ENCODE measurements at places on chromosomes 12 and 14.

DNA sequence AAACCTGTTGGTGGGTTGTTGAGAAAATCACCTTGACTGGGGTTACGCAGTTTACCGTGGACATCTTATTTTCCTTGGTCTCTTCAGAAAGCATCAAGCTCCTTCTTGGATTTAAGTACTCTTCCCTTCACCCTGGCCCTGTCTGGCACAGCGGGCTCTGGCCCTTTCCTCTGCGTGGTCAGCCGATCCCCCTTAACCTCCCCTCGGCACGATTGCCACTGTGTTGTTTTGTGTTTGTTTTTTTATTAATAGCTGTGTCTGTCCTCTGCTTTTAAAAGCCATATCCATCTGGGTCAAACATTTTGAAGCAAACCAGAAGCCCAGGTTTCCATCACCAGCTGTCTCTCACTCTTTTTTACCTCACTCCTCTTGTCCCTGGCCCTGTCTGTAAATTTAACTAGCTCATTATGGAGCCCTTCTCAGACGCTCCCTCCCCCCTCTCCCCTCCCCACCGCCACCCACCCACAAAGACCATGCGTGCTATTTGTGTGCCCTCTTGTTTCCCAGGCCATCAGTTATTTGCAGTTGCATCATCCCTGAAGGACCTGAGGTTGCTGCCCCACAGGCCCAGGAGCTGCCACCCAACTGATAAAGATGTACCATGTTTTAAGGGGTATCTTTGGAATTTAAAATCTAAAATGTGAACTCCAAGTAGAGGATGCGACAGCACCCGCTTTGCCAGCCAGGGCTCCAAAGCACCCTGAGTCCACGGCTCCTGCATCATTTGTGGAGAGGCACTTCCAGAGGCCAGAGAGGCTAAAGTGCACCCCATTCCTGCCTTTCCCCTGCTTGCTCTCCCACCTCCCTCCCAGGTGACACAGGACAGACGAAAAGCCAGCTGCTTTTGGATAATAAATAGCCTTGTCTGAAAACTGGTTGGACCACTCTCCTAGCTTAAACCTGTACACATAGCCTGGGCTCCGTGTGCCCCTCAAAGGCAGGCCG lies 3.9 kb downstream of the BCL11B start:
- DNase-seq, result no peak

DNA sequence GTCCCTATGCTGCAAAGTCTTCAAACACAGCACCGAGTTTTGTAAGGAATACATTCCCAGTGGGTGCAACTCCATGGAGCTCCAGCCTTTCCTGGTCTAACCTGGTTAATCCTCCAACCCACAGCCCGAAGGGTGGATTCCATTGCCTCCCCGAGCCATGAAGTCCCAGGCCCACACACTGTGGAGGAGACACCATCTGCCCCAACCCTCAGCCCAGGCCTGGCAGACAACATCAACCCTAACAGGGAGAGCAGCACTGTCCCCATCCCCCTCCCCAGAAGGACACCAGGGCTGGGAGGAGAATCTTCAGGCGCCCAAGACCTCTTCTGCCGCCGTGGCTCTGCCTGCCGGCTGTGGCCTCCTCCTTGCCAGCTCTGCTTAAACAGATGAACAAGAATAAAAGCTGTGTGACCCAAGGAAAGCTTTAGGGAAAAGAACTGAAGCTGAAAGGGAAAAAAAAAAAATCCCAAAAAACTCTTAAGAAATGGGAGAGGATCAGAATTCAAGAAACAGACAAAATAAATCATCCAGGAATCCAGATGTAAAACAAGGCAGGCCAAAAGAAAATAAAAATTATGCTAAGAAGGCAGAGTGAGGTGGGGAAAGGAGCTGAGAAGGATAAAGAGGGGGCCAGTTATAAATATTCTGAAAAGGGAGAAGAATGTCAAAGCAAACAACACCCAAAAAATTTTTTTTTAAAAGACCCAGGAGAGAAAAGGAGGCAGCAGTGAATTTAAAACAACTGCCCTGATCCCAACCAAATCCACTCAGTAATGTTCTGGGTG lies 16.0 kb upstream of the ZFP36L1 start:
- DNase-seq, result no peak

DNA sequence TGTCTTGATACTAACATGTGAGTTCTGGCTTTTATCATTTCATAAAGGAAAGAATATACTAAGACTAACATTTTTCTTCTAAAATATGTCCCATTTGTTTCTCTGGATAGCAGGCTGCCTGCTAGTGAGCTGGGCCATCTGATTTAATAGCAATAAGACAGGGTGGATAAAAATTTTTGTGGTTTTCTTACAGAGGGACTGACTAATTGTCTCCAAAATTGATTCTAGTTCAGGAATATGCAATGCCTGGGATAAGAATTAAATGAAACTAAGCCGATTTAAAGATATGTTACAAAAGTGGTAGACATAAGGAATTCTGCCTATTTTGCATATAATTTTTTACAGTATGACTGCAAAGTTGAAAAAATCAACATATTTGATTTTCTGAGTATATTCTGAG lies 252.9 kb upstream of the NAV3 start:
- DNase-seq, result no peak

DNA sequence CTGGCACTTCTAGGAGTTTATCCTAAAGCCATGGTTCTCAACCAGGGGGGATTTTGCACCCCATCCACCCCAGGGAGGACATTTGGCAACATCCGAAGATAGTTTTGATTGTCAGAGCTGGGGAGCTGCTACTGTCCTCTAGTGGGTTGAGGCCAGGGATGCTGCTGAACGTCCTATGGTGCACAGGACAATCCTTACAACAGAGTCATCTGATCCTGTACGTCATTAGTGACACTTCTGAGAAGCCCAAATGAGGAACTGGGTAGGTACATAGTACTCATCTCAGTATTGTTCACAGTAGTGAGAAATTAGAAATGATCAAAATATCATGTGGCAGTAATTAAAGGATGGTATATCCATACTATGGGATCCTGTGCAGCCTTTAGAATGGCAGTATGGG lies 185.1 kb downstream of the CHST11 start:
- no peak for DNase-seq

GRCh38 chr14:100525615-100526014 lies 61.6 kb downstream of the BEGAIN start:
- no peak for DNase-seq

DNA sequence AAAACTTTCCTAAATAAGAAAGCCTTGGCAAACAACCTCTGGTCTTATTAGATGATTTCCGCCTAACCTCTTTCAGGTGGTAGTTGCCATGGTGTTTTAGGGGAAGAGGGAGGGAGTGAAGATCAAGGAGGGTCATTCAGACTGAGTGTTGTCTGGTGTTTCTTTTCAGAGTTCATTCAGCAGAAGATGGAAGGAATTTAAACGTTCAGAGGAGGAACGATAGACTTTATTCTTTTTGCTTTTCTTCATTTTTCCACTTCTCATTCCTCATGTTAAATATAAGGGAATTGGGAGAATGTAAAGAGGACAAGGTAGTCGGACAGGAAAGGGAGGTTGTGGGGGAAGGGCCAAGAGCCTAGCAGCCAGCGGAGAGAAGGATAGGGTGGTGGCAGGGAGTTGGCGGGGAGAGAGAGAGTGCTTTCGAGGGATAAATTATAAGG lies 17.4 kb upstream of the SALL2 start:
- no peak for DNase-seq

- no peak for DNase-seq
These were observed 24.5 kb upstream of the HECTD1 start for GRCh38 chr14:31232081-31232480.

DNA sequence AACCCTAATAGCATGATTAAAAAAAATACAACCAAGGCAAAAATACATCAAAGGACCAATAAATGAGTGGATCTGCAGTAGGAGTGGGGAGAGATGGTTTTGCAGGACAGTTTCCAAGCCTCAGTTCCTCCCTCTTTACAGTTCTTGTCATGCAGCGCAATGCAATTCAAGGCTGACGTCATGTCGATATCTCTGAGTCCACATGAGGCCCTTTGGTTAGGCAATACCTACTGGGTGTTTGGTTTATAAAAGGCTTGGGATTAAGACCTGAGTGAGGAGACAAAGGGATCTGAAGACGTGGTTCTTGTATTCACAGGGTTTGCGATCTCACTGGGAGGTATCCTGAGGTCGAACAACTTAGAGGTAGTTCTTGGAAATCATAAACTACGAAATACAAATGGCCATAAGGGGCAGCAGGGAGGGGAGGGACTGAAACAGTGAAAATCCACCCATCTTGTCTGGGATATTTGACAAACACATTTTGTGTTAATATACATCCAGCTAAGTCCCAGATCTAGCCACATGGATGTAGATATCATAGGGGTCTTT lies 441.0 kb downstream of the FUT8 start:
- DNase-seq, result no peak

DNA sequence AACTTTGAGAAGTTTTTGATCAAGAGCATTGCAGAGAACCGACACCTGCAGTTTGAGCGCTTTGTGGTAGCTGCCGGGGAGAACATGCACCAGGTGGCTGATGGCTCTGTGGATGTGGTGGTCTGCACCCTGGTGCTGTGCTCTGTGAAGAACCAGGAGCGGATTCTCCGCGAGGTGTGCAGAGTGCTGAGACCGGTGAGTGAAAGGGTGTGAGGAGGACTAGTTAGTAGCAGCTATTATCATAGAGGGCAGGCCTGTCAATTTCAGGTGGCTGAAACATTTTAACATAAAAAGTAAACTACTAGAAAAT lies 27.0 kb upstream of the HIGD1C start:
- DNase-seq, result no peak

GRCh38 chr14:35637269-35637668 lies 103.3 kb downstream of the INSM2 start:
- no peak for DNase-seq

GRCh38 chr12:68042212-68042699 lies 53.0 kb downstream of the IFNG-AS1 start:
- DNase-seq, result no peak

DNA sequence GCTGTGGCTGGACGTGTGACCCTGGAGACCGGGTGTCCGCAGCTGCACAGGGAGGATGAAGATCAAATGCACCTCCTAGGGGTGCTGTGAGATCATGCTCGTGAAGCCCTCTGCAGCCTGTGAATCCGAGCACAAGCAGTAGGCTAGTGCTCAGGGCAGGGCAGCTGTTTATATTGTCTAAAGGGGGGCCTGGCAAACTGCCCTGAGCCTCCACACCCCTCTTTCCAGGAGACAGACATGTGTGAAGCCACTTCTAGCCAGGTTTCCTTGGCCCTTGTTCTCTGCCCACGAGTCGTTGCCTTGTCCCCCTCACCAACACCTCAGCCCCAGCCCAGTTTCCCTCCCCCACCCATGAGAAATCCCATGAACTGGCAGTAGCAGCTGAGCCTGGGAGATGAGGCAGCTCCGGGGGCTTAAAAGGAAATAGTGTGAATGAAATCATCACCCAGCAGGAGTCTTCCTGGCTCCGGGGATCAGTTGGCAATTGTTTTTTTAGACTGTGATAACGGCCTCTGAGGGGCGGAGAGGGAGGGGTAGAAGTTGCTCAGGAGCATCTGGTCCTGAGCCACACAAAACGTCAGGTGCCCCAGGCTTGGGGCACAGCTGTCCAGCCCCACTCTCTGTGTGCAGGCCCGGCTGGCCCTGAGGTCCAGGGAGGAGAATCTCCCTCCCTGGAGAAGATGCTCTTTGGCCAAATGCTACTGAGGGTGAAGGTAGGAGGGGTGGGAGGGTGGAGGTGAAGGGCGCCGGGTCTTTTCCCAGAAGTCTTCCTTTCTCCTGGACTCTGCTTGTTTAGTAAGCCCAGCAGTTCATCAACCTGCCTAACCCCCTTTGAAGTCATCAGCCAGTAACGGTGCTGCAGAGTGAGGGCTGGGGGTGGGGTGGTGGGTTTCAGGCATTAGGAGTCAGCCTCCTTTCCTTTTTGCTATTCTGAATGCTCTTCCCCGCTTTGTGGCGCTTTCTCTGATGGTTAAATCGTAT lies 4.0 kb downstream of the FGF6 start:
- DNase-seq, result no peak

DNA sequence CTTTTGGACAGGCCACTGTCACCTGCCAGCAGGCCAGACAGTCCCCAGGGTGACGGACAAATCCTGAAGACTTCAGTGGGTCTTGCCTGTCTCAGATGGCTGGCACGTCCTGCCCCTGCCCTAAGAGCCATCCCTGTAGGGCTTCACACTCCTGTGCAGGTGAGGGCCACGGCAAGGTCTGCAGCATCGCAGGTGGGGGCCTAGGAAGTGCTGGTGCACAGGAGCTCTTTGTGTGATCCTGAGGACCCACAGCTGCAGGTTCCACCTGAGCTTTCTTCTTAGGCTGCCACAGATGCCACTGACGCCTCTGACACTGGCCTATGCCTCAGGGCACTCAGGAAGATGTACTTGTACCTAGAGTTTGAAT lies 108.5 kb upstream of the FKBP4 start:
- DNase-seq, result no peak

GRCh38 chr14:90281261-90281660 lies 24.9 kb downstream of the PSMC1 start:
- DNase-seq, result no peak

- DNase-seq, result no peak
These were observed 423.7 kb downstream of the EGLN3 start for GRCh38 chr14:33527023-33527634.

- no peak for DNase-seq
These were observed 61.4 kb upstream of the MANSC4 start for GRCh38 chr12:27841392-27841882.

DNA sequence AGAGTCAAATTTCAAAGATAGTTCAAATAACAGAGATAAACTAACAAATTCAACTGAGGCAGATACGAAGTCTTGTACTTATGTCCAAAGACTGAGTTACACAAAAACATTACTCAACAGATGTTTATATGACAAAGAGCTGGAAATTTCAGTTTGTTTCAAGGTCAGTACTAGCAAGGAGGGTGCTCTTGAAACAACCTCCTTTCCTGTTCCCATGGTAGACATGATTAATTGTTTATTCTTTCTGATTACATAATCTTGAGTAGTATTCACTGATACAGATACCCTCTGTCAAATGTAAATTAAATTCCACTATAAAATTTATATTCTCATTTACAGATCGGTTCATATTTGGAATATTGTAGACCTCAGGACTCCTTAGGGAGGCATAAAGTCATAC lies 23.4 kb downstream of the TSPAN8 start:
- DNase-seq, result no peak

DNA sequence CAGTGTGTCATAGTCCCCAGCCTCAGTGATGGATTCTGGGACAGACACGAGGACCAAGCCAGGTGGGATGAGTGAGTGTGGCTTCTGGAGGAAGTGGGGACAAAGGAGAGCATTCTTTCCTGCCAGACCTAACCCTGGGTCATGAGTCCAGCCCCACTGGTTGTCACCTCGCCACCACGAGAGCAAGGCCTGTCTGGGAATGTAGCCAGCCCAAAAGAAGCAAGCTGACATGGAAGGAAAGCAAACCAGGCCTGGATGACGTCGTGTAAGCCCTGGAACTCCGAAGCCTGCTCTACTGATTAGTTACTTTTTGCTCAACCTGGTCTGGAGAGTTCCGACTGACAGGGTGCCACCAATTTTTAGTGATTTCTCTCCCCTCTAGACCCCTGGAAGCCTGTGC lies 105.9 kb downstream of the SINHCAF start:
- DNase-seq, result no peak

- DNase-seq, result no peak
These were observed 83.5 kb downstream of the PTPRR start for GRCh38 chr12:70837026-70837425.

DNA sequence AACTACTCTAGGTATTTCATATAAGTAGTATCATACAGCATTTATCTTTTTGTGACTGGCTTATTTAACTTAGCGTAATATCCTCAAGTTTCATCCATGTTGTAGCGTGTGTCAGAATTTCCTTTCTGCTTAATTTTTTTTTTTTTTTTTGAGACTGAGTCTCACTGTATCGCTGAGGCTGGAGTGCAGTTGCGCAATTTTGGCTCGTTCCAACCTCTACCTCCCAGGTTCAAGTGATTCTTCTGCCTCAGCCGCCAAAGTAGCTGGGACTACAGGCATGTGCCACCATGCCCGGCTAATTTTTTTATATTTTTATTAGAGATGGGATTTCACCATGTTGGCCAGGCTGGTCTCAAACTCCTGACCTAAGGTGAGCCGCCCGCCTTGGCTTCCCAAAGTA lies 28.9 kb downstream of the PNMA1 start:
- DNase-seq, result no peak

Measured in hippocampal formation (tissue), 2 donors.